WERI-Rb-1 (cell line): ENCODE measurements at places on chromosomes 2 and 18.

DNA sequence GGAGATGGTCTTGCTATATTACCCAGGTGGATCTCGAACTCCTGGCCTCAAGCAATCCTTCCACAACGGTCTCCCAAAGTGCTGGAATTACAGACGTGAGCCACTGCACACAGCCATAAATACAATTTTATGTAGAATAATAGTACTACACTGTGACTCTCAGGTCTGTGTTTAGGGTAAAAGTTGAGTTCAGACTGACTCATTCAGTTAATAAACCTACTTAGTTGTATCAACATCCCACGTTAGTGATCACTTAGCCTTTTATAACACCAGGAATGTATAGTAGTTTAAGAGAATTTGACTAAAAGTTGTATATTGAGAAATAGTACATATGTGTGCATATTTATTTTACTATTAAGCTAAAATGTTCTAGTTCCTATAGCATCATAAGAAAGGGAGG is 237.5 kb downstream of the PHLPP1 start:
- no peak for DNase-seq

DNA sequence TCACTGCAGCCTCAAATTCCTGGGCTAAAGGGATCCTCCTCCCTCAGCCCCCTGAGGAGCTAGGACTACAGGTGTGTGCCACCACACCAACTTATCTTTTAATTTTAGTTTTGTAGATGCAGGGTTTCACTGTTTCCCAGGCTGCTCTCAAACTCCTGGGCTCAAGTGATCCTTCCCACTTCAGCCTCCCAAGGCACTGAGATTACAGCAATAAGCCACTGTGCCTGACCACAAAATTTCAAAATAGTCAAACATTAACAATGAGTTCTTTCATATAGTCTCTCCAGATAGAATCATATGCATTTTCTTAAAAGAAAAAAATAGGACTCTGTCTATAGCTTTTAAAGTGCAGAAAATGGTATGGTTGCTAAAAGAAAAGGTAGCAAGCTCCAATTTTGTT is 24.9 kb upstream of the PID1 start:
- no peak for DNase-seq

- DNase-seq, result no peak
Observed at GRCh38 chr2:26184555-26185303, 11.8 kb downstream of the GAREM2 start.

DNA sequence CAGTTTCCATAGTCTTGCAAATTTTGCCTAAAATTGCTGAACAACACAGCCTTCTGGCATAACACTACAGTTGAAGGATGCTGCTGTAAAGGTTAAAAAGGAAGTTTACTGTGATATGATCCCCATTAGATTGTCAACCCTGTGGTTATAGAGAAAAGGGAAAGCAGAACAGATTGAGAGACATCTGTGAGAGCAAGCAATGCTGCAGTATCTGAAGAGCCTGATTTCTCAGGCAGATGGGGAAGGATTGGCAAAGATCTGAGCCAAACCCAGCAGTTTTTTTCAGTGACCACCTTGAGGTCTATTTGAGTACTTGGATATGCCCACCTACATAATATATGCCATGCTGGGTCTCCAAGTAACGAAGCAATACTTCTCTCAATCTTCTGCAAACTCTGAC is 8.5 kb upstream of the ST8SIA3 start:
- no peak for DNase-seq

DNA sequence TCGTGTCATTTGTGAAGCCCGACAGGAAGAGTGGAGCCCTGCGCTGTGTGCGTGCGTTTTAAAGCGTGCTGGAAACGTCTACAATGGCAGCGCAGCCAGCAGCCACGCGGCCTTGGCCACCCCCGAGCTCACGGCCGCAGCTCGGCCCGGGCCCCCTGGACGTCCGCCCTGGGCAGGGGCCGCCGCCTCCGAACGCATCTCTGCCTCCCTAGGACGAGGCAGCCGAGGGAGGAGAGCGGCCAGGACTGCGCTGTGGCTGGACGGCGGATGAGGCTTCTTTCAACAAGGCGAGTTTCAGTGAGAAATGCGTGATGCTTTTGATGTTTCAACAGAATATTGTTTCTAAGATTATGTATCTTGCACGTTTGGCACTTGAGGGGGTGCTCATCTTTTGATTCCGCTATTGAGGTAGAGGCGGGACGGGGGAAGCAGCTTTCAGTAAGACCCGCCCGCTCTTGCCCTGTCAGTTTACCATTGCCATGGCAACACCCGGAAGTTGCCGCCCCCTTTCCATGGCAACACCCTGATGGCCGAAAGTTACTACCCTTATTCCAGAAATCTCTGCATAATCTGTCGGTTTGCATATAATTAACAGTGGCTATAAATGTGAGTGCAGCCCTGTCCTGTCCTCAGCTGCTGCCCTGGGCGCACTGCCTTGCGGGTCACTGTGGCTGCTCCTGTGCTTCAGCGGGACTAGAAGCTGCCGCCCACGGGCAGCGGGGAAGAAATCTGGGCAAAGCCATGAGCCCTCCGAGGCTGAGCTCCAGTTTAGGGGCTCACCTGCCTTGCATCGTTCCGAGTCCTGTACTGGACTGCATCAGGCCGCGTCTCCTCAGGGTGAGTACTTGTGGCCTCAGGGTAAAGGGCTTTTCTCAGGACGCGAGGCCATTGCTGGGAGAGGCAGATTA is 38.6 kb downstream of the ADNP2 start:
- peak; percentile 88 for DNase-seq

DNA sequence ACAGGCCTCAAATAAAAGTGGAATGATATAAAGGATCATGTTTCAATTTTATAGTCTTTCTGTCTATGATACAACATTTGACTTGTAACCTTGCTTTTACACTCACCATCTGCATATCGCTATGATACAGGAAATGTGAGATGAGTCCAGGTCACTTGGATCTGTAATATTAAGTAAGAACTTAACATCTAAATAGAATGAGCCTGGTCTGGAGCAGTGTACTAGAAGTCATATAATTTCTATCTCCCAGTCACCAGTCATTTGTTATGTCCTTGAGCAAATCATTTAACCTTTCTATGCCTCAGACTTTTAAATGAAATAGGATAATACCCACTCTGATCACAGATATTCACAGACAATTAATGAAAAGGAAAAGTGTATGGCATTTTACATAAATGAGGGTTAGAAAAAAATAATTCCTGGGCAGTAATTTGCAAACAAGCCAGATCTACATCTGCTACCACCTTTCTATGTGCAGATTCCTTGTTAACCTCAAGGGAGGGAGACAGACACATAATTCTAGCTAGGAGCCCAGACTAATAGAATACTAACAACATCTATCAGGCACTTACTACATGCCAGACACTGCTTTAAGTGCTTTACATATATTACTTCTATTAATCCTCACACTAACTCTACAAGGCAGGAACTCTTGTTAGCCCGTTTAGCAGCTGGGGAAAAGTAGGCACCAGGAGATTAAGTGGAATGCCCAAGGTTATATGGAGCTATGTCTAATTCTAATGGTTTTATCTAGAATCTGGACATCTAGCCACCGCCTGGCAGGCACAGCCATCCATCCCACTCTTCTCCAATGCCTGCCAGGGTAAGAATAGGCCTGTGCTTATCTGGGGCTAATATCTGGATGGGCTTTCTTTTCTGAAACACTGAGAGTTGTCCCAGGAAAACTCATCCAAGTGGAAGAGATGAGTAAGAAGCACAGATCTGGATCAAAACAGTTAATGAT is 313.6 kb upstream of the CDH20 start:
- peak; percentile 26 for DNase-seq

DNA sequence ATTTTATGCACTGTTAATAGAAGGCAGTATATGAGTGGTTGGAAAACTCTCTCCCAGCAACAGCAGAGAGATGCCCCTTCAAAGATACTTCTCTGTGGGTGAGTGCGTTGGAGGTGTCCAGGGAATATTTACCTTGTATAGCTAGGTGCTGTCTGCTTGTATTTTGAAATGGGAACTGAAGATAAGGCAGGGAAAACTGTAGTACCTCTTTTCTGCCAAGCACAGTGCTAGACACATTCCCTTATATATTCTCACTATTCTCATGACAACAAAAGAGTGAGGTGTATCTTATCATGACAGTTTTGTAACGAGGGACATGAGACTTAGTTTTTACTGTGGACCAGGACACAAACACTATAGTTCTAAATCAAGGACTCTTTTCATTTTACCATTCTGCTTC is 2.1 kb downstream of the TTC39C start:
- no peak for DNase-seq
